Smooth muscle cell of the umbilical artery (primary cell): ENCODE measurements at places on chromosomes 3 and 15. TPM values are rescaled to one million over a fixed set of nuclear protein-coding genes. Genes with fewer than 3 reads are reported as not detected.

GOLGA8M gene
- total RNA-seq = not detected in 2 replicates

KBTBD13 gene
- total RNA-seq = not detected in 2 replicates

GOLGA6D gene
- 0.05 TPM in 1 of 2 replicates, not detected in the other for total RNA-seq

NKIRAS1 gene
- 7.3 and 10.4 TPM in 2 replicates for total RNA-seq

RETNLB gene
- not detected in 2 replicates for total RNA-seq

ATP8B4 gene
- 0.42 and 12.2 TPM in 2 replicates for total RNA-seq

DUOXA2 gene
- not detected in 2 replicates for total RNA-seq

BCHE gene
- 27.6 and 54.9 TPM in 2 replicates for total RNA-seq
